ENCODE measurements at places on chromosomes 6 and 20.

DNA sequence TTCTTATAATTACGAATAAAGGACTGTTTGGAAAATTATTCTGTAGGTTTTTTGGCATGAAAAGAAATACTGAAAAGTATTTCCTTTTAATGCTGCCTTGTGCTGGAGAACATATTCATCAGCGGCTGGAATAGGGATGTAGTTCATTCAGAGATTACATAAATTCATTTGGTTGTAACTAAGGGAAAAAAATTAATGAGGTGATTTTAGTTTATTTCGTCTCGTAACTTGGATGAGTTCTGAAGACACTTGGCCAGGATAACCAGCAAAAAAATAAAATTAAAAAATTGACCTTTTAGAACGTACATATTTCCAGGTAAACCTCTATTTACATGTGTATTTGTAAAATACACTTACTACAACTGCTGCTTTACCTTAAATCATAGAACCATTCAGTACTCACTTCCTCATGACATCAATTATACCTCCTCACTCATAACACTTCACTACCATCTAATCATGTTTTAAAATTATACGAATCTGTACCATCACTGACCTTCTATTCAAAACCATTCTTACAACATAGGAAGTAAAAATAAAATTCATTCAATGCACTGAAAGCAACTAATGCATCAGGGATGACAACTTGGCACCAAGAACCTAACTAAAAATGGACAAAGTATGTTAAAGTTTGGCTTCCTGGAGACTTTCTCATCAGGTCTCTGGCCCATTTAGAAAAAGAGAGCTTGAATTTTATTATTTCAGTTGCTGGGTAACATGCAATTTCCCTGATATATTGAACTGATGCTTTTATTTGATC is 17.2 kb downstream of the KLHL31 start:
- DNase-seq, result no peak

GRCh38 chr6:10771371-10771894 is 23.8 kb downstream of the TMEM14B start:
- no peak for DNase-seq

- DNase-seq, result no peak
Observed at GRCh38 chr20:13824459-13824858, 39.6 kb downstream of the NDUFAF5 start.

DNA sequence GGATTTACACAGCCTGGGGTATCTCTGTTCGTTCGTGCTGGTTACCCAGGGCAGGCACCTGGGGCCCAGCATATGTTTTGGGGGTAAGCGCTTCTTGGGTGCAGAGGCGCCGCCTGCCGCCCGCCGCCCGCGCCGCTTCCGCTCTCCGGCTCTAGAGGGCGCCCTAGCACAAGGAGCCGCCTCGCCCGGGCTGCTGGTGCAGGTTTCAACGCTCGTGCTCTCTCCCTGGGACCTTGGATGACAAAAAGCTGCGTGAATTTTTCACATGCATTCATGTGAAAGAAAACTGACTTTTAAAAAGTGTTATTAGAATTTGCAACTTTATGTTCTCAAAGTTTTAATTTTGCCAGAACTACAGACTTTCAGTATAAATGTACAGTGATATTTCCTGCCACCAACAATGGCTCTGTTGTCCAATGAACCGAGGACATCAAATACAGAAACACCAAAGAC is 32.5 kb downstream of the PRR18 start:
- peak; percentile 78 for DNase-seq

DNA sequence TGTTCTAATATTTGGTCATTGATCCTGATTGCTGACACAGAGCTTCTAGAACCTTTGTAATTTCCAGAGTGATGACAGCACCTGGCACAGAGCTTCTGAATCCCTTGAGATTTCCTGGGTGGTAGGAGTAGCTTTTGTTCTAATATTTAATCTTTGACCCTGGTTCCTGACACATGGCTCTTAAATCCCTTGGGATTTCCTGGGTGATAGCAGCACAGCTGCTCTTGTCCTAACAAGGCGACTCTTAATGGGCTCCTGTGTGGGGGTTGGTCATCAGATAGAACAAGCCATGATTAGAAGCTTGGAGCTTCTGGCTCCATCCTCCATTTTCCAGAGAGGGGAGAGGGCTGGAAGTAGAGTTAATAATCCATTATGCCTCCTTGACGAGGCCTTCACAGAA is 18.4 kb downstream of the GMPR start:
- no peak for DNase-seq

- DNase-seq, result no peak
Observed at GRCh38 chr20:45218124-45218523, 3.0 kb upstream of the SEMG2 start.

- DNase-seq, result no peak
Observed at GRCh38 chr20:34525709-34526416, 9.6 kb downstream of the DYNLRB1 start.

GRCh38 chr20:3021327-3021726 is 22.1 kb upstream of the GNRH2 start:
- DNase-seq, result no peak

DNA sequence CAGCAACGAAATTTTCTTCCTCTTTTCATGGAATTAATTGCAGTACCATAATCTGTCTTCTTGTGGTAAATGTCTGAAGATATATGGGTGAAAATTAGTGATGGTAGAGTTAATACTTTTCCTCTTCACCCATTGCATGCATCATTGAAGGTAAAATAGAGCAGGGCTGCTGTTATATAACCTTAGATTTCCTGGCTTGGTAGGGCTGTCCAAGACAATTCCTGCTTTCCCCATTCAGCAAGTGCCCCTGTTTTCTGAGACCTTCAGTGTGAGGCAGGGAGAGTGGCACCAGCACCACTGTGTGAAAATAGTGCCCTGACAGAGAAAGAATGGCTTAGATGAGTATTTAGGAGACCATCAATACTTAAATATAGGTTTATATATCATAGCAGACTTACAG is 202.0 kb downstream of the ZFAND3 start:
- no peak for DNase-seq

GRCh38 chr6:130964289-130964688 is 98.8 kb downstream of the EPB41L2 start:
- no peak for DNase-seq

All from posterior cingulate gyrus (tissue), 11 donors.